ENCODE measurements at places on chromosomes 3 and 15. TPM values are rescaled to one million over a fixed set of nuclear protein-coding genes. Genes with fewer than 3 reads are reported as not detected.

GRCh38 chr15:46452297-46452820 lies 817.5 kb downstream of the SQOR start:
- no peak for DNase-seq

- no peak for DNase-seq
Measured at GRCh38 chr3:124075753-124076152, 83.8 kb upstream of the ROPN1 start.

DNA sequence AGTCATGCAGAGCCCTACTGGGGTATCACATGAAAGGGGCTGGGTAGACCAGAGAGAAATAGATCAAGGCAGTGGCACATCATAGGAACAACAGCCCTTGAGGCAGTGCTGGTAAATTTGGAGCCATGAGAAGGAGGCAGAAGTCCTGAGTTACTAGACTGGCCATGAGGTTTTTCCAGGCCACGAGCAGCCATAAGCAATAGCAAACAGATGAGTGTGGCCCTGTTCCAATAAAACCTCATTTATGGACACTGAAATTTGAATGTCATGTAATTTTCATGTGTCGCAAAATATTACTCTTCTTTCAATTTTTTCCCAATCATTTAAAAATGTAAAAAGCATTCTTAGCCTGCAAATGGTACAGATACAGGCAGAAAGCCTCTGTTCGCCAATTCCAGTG lies 28.1 kb upstream of the LRRN1 start:
- DNase-seq, result no peak

DNA sequence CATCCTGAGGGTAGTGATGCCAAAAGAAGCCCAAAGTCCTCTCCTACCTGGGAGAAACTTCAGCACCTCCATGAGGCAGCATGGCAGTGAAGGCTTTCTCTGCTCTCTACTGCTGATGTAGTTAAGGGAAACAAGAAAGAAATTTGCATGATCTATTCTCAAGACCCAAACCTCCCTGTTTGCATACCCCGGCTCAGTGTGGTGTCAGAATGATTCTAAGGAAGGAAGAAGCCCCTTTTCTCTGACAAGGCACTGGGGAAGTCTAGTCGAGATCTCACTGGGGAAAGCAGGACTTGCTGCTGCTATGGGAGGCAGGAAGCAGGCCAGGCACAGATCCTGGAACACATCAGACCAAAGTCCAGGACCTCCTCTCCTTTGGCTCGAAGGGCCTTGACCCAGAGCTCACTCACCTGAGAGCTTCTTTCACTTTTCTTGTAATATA lies 89.4 kb upstream of the ICE2 start:
- peak; percentile 60 for DNase-seq

GALNT15 gene
- 2.7 TPM for total RNA-seq

DNA sequence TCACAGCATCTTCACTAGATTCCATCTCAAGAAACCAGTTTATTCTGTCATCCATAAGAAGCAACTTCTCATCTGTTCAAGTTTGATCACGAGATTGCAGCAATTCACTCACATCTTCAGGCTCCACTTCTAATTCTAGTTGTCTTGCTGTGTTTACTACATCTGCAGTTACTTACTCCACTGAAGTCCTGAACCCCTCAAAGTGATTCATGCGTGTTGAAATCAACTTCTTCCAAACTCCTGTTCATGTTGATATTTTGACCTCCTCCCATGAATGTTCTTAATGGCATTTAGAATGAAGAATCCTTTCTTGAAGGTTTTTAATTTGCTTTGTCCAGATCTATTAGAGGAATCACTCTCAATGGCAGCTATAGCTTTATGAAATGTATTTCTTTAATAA lies 287.6 kb upstream of the TBL1XR1 start:
- DNase-seq, result no peak

Data from left lobe of liver (tissue), 2 donors.